ENCODE measurements at places on chromosomes 3 and 15.

DNA sequence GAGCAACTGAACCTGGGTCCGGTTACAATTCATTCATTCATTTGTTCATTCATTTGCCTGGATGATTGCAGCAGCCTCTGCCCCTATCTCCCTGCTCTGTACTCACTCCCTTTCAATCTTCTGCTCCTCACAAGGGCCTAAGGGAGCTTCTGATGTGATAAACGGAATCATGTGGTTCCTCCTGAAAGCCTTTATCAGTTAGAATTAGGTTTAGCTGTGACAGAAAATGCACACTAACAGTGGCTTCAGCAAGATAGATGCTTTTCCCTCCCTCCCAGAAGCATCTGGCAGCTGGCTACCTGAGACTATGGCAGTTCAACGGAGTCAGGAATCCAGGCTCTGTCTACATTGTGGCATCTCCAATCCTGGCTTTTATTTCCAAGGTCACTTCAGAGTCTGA, 196.0 kb downstream of the ADAMTS9 start:
- no peak for DNase-seq

DNA sequence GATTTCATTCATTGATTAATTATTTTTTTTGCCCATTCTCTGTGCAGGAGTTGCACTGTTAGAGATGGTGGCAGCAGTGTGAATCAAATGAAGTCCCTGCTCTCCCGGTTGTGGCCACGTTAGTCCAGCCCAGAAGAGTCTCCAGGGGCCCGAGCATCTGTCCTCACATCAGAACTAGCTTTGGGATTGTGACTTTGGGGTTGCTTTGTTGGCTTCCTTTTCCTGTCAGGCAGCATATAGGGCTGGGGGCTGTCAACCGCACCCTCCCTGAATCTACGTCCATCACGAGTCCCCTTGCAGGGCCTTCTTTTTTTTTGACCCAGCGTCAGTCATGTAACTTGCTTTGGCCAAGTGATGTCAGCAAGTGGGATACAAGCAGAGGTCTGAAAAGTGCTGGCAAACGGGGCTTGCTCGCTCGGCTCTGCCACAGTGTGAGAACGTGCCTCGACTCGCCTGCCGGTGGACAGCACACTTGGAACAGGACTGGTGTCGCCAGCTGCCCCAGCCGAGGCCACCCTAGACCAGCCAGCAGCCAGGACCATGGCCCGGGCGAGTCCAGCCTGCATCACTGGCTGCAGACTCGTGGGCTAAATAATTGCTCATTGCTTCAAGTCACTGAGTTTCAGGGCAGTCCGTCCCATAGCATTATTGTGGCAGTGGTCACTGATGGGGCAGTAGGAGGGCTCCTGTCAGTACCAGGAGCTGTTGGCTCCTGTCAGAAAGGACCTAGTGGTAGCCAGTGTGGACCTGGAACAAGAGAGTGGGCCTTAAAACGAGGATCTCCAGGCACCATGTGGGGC, 151.6 kb upstream of the MEF2A start:
- DNase-seq: no peak

DNA sequence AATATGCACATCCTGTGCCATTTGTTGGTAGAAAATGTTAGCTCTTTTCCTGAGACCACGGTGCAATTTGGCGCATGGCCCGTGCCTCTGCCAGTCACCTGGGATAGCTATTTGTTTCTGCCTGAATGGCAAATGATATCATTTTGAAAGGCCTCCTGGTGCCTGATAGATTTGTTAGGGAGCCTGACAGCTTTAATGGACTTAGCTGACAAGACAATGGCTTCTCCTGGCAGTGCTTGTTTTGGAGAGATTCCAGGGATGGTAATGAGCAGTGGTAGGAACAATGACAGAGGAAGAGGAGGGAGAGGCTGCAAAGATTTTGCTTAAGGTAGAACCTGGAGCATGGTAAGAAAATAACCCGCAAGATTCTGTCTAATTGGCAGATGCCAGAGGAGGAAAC, 268.5 kb downstream of the CLSTN2 start:
- DNase-seq: no peak

- no peak for DNase-seq
These were observed 81.0 kb downstream of the USP13 start for GRCh38 chr3:179733797-179734196.

- DNase-seq: no peak
These were observed 67.4 kb downstream of the RBMS3 start for GRCh38 chr3:29348316-29348715.

DNA sequence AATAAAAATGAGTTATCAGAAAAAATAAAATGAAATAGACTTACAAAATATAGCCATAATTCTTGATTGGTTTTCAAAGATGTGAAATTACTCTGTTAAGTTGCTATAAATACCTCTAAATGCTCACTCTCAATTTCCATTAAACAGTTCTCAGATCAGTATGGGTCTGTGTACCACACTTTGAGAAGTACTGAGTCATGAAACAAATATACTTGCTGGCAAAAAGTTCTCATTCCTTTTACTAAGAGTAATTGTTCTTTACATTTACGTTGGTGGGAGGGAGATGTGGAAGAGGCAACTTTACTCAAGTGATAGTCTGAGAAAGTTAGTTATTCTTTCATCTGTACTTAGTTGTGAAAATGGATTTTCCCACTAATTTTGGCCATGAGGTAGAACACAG, 96.3 kb downstream of the ZNF385D start:
- DNase-seq: no peak

- DNase-seq: no peak
These were observed 10.6 kb downstream of the CCR9 start for GRCh38 chr3:45896956-45897355.

DNA sequence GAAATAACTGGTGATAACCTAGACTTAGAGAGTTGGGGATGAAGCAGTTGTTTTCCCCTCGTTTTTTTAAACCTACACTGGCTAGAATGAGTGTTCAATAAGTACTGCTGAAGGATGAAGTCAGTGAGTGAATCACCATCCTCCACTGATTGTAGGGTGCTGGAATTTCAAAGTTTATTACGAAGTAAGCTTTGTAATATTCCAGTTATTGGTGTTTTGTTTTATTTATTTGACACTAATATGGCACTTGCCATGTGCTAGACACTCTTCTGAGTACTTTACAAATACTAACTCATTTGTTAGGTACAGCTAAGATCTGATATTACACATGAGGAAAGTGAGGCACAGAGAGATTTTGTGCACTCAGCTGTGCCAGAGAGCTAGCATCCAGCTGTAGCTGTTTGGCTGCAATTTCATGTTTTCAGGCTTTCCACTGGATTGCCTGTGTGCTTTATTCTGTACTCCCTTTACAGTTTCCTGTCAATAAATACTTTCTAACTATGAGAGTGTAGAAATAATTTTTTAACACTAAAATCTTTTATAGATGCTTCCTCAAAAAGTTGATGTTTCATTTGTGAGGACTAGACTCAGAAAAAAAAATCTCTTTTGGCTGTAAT, 5.8 kb downstream of the MAP2K5 start:
- DNase-seq: no peak

DNA sequence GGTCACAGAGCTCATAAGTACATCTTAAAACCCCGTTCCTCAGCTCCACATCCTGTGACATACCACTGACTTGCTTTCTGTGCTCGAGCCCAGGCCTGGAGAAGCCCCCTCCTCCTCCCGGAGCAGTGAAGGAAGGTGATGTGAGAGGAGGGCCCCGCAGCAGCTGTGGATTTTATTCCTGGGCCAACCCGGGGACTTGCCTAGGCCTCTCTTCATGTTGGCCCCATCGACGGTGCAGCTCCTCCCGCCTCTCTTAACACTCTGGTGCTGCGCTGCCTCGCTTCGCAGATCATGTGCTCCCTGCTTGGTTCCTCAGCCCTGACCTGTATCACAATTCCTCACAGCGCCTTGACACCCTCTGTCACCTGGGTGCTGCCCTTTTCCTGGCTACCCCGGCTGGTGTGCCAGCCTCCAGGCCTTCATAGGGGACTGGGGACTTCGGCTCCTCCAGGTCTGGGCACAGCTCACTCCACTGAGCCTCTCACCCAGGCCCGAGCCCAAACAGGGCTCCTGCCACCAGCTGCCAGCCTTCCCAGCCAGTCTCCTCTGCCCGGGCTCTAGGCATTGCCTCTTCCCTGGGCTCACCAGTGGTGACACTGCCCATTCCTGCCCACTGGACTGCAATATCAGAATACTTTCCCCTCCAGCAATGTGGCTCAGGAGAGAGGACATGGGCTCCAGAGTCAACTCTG, 21.5 kb downstream of the MAGEF1 start:
- no peak for DNase-seq

GRCh38 chr15:59216911-59217310, 10.3 kb downstream of the LDHAL6B start:
- no peak for DNase-seq

- DNase-seq: no peak
These were observed 345.3 kb downstream of the WDR72 start for GRCh38 chr15:53414167-53414566.

Data from effector memory CD8-positive, alpha-beta T cell (primary cell).